Activated CD4-positive, alpha-beta memory T cell treated with anti-CD3 and anti-CD28 coated beads, Interleukin-2, amount 10 ng/mL, durations not matched to agents 7 days and 5 days (primary cell): ENCODE measurements at places on chromosomes 13 and 19. TPM values are rescaled to one million over a fixed set of nuclear protein-coding genes. Genes with fewer than 3 reads are reported as not detected.

DNA sequence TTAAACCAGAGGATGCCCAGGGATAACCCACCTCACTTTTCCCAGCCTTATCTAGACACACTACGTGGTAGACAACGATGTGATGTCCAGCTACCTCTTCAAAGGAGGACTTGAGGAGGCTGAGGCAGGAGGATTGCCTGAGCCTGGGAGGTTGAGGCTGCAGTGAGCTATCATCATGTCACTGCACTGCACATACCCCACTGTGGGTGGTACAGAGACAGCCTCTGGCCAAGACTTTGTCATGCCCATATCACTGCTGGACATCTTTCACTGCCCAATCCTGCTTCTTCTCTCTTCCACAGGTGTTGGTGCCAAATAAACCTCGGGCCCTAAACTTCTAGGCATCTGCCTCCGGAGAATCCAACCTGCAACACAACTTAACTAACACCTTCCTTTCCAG lies 85.8 kb downstream of the FAM216B start:
- no peak for DNase-seq

FPR1 gene
- not detected for total RNA-seq

GRCh38 chr19:42276284-42276683 lies 7.2 kb downstream of the CIC start:
- DNase-seq: no peak

ZNF583 gene
- total RNA-seq: 4.1 TPM

RGCC gene
- 58.0 TPM for total RNA-seq

LRP3 gene
- not detected for total RNA-seq

GRCh38 chr19:13163609-13164342 lies 13.6 kb downstream of the IER2 start:
- DNase-seq: peak; percentile 63
